Muscle of leg (tissue), 16 donors: ENCODE measurements at places on chromosomes 6 and 20. TPM values are rescaled to one million over a fixed set of nuclear protein-coding genes. Genes with fewer than 3 reads are reported as not detected.
A peak's percentile ranks its signal among the peaks of the same experiment; 100 is the strongest.

The SULF2 gene
- total RNA-seq, result 35.6 TPM

The AGER gene
- total RNA-seq, result 3.7 TPM

The SCRT2 gene
- total RNA-seq, result not detected

The GINM1 gene
- 43.5 TPM for total RNA-seq

The MLN gene
- total RNA-seq, result not detected

The CGA gene
- total RNA-seq, result 4.3 TPM

The C20orf144 gene
- 0.04 TPM for total RNA-seq

DNA sequence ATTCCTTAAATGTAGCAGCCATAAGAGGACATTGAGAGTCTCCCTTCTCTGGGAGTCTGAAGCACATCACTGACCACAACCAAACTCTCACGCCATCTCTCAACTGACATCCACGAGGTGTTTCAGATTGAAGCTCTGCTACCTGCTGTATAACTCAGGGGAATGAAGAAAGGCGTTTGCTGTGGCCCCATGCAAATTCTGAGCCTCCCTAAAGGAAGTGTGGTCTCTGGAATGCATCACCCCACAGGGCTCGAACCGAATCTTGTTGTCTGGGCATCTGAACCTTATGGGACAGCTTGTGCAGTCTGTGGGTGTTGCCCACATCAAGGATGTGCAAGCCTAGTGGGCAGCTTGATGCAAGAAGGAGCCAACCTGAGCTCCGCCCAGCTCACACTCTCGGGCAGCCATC is 10.9 kb downstream of the PMEPA1 start:
- DNase-seq, result no peak

DNA sequence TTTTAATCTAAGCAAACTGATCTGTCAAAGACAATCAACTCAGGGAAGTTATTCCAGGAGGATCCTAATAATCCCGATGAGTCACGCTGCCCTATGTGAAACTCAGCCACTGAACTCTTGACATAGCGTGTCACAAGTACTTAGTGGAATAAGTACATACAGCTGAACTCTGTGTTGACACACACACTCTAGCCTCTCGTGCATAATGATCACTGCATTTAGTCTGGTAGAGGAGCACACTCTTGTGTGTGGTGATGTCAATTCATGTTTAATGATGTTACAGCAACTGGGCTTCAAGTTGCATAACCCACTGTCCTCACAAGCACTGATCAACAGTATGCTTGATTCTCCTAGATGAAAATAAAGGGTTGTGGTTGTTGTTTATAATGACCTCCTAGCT is 148.3 kb downstream of the HACE1 start:
- no peak for DNase-seq

DNA sequence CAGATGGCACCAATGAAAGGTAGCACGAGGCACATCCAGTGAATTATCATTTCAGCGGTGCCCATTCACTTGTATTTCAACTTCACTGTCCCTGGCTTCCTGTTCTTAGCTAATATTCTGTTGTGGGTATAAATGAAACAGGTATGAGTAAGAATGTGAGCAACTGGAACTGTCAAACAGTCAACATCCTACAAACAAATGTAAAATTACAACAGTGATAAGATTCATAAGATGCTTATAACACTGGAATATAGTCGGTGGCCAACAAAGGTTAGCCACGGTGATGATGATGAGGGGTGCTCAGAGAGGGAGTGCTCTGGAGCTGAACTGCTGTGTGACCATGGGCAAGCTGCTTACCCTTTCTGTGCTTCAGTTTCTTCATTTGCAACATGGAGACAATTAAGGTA is 74.9 kb upstream of the TOX2 start:
- no peak for DNase-seq

DNA sequence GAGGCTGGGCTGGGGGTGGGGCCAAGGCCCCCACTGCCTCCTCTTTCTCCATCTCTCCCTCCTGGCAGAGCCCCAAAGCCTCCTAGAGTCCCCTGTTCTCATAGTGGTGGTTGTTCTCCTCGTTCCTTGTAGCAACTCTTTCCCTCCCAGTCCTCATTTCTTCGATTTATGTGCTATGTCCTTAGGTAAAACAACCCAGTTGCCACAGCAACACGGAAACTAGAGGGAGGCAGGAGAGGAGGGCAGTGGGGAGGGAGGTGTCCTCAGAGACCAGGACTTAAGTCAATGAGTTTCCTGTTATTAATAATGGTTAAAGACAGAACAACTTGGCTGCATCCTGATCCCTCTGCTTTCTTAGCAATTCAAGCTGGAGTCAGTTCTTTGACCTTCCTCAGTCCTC is 161.0 kb downstream of the INSM1 start:
- peak; percentile 43 for DNase-seq

DNA sequence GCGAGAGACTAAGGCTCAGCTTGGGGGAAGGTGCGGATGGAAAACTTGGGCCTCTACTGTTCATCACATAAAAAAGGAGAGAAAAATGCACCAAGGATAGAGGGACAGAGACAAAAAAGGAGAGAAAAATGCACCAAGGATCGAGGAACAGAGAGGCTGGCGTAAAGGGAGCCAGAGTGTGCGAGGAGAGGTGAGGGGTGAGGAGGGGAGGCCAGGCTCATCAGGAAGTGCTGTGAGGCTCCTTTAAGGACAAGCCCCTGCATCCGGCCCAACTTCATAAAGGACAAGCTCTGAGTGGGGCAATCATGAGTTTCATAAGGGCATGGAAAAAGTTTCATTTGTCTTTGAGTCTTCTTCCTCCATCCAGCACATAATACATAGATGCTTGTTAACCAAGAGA is 117.2 kb upstream of the NXT1 start:
- no peak for DNase-seq

DNA sequence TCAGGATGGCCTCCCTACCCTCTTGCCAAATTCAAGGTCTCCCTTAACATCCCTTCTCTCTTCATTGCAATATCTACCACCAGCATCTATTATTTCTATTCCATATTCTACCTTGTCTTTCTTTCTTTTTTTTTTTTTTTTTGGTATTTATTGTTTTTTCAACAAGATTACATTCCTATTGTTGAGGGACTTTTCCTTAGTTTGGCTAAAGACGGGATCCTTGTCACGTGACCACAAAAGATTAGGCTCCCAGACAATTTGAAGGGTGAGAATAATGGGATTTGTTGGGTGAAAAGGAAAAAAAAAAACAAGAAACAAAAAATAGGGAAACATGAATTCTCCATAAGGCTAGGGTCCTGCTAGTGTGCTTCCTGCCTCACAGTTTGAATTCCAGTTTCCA is 124.3 kb upstream of the MCHR2 start:
- no peak for DNase-seq

GRCh38 chr20:62832951-62833391 is 16.1 kb downstream of the COL9A3 start:
- DNase-seq, result no peak

DNA sequence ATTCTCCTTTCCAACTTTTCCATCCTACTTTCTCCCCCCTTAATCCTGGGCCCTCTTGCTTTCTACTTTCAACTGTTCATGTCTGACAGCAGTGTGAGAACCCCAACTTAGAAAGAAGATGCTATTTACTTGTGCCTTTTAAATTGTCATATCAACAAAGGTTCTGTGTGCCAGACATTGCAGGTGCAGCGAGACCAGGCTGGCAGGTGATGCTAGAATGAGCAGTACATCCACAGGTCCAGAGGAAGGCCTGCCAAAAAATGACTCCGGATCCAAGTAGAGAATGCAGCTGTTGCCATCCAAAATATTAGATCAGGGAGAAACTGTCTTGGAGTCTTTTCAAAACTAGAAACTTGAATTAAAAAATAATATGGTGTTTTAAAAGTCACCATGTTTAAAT is 510.5 kb downstream of the LMBRD1 start:
- DNase-seq, result peak; percentile 62

DNA sequence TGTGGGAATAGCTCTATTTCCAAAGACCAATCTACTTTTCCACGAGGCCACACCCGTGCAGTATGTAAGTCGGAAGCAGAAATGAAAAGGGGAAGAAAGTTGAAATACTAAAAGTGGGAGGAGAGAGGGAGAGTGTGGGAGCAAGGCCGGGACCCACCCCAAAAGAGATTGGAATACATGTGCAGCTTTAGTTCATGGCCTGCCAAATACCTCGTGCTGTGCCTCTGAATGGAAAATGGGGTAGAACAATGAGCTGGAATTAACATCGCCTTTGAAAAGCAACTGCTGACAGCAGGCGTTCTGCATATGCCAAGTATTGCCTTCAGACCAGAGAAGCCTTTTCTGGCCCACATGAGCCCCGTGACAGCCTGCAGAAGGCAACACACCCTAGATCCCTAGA is 155.6 kb downstream of the CD83 start:
- peak; percentile 29 for DNase-seq

DNA sequence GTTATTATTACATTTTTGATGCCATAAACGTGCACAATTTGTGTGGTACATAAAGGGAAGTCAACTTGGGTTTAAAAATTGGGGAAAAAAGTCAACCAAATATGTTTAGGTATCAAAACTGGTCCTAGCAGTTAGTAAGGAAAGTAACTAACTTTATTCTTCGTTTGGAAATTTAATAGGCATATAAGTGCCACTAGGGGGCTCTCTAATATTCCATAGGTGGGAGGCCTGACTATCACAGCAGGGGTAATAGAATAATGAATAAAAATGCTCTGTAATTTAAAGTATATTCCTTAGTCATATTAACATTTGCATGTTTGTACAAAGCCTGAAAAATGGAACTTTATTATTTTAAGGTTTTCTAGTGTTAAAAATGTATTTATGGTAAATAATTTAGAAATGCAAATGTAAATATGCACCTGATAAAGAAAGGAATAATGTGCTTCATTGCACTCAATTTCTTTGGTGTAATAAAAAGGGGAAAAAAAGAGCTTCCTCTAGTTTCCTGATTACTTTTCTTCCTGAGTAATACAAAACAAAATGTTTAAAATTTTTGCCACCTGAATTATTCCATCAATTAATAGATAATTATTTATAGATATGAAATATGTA is 125.7 kb upstream of the HDAC2 start:
- peak; percentile 47 for DNase-seq

DNA sequence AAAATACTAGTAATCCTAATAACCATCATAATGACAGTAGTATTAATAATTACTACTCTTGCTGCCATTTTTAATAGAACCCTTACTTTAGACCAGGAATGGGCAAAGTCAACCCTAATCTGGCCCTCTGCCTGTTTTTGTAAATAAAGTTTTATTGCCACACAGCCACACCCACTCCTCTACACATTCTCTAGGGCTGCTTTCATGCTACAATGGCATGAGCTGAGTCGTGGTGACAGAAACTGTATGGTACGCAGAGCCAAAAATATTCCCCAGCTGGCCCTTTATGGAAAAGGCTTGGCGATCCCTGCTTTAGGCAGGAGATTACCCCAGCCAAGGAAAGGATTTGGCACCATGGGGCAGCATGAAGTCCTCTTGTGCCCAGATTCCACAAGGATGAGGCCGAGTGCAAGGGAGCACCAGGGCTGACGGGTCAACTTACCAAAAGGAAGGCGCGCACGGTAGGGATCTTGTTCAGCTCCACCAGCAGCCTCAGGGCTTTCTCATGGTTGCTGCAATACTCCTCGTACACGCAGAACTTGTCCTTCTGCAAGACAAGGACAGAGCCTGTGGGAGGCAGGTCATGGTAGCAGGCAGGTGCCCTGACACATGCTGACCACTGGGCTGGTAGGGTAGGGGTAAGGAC is 93.6 kb downstream of the PREX1 start:
- DNase-seq, result no peak
